T-helper 1 cell (primary cell): ENCODE measurements at places on chromosomes 16 and 17.

DNA sequence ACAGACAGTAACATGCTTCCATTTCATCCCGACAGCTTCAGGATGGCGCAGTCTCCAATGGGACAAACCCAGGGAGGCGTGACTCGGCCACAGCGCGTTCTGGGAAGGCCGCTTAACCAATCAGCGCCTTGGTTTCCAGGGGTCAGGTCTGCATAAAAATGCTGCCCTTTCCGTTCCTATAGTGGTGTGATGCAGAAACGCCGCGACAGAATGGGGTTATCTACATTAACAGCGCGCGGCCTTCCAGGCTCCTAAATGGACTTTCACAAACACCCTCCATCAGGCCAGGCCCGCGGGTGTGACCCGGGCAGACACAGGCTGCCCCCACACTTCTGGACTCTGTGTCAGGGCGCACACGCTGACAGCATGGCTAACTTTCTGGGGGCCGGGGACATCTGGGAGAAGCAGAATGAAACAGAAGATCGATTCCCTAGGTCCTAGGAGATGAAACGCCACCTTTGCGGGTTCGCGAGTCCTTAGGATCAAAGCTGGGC is 792 bp downstream of the TMEM231 start:
- no peak for DNase-seq

DNA sequence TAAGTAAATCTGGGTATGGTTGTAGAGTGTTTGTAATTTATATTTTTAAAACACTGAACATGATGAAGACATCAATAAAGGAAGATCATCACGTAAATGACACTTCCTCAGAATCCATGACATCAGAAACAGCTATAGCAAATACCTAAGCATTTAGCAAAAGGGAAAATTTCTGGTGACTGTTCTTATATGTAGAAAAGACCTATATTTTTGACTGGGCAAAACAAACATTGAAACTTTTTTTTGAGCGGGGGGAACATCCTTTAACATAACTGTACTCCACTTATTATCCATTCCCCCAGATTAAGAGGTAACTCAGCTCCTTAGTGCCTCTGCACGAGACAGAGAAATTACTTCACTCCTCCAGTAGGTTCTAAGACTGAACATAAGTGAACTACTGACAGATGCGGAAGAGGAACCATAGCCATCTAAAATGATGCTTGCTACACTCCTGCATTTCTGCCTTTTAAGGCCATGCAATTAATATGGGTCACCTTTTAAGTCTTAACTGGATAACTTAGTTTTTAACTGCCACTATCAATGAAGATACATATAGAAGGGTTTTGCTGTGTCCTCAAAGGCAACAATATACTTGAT is 9.4 kb downstream of the CRYBA1 start:
- DNase-seq = no peak

GRCh38 chr17:9402590-9403199 is 172.9 kb downstream of the STX8 start:
- DNase-seq = no peak

DNA sequence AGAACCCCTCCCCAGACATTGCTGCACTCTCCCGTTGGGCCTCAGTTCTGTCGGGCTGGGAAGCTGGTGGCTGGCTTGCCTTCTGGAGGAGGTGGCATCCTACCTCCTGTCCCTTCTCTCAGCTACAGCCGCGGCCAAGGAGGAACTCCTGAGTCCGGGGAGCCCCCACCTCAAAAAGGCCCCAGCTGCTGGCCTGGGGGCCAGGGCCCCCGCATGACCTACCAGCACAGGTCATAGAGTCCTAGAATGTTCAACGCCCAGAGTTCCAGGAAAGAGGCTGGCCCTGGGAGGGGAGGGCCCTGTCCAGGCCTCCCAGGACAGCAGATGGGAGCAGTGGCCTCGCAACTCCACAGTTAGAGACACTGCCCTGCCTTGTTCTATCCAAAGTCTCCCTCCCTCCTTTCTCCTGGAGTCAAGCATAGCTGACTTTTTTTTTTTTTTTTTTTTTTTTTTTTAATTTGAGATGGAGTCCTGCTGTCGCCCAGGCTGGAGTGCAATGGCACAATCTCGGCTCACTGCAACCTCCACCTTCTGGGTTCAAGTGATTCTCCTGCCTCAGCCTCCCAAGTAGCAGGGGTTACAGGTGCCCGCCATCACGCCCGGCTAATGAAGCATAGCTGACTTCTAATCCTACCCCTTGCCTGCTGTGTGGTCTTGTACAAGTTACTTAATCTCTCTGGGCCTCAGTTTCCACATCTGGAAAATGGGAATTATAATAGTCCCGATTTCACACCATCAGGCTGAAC is 7.1 kb downstream of the CARHSP1 start:
- DNase-seq = no peak

GRCh38 chr17:12667299-12667958 is 1.7 kb downstream of the MYOCD start:
- DNase-seq = no peak

DNA sequence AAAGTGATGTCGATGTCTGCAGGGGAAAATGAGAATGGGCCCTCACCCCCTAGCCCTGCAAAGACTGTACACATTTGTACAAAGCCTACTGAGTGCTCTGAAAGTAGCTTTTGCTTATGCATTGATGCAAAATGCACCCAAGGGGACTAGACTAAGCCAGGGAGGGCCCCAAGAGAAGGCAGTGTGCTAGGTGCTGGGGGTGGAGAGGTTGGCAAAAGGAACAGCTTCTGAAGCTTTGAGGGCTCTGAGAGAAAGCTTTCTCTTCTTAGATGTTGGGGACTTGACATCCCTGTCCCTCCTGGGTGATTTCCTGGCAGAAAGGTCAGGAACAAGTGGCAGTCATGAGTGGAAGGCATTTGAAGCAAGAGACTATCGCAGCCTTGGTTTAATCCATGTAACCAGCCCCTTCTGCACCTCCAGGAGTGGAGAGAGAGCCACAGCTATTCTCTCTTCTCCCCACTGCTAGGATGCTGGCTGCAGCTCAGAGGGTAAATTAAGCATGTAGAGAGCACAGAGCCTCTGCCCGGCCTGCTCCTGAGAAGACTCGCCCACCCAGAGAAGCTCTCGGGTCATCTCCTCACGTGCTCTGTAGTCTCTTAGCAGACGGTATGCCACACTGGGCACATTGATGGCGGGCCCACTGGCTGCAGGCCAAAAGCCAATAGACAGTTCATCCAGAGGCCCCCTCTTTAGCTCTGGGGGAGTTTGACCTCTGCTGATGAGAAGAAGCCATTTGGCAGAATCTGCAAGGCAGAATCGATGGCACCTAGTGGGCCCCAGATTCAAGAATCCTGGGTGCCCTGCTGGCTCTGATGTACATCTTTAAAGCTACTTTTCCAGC is 221.4 kb downstream of the MSI2 start:
- DNase-seq = no peak
